Stimulated activated CD4-positive, alpha-beta T cell treated with anti-CD3 and anti-CD28 coated beads, Interleukin-4, amount 100 ng/mL, for 1 hour (primary cell): ENCODE measurements at places on chromosomes 4 and X.
A peak's percentile ranks its signal among the peaks of the same experiment; 100 is the strongest.

DNA sequence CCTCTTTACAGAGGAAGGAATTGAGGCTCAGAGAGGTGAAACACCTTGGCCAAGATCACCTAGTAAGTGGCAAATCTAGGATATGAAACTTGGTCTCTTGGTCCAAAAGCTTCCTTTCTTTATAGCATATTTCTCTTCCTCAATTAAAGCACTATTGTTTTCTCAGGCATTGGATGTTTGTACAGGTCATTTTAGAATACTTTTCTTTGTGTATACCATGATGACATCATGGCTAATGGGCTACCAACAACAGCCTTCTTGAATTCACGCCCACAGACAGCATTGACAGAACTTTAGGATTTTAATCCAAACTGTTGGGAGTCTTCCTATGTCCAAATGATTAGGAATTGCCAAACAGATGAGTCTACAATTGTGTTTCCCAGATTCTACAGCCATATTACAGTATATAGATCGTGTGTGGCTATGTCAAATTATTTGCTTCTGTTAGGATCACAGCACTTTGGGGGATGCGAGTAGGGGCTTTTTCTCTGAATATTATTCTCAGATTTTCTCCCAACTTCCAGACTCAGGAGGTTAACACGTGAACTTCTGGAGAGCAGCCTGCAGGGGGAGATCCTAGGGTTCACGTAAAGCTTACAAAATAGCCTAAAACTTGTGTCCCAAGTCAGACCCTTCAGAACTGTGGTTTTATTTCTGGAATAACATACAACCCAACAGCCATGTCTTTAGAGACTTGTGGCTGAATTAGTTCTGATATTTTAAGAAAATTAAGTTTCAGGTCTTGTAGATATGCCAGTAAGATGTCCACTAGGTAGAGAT, 191.8 kb downstream of the SHROOM3 start:
- no peak for DNase-seq

- peak; percentile 43 for DNase-seq
Observed at GRCh38 chr4:16226816-16227461, 668 bp upstream of the TAPT1 start.

DNA sequence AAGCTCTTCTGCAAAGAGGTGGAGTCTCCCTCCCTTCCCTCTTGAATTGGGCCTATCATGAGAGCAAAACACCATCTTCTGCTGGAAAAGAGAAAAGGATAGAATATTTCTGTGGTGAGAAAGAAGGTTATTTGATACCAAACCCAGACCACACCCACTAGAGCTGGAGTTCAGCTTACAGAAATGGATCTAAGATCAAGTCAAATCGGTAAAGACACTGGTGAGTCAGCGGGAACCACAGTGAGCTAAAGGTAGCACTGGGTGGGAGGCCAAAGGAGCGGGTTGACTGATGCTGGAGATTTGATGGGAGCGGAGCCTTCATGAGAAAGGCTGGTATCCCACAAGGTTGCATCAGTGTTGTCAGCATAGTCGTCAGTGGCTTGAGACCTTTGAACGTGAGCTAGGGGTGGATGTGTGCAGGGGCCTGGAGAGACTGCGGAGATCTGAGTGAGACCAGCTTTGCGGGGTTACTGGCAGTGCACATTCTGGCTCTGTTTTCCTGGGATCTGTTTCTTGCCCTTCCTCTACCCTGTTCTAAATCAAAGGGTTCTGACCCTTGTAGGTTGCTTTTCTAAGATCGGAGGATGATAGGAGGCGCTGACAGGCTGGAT, 106.4 kb upstream of the SCOC start:
- no peak for DNase-seq

- DNase-seq = no peak
Observed at GRCh38 chrX:135698924-135699323, 14.5 kb upstream of the CT45A1 start.

GRCh38 chr4:119693126-119693525, 64.5 kb upstream of the PDE5A start:
- DNase-seq = no peak

GRCh38 chrX:79095441-79096041, 48.9 kb upstream of the GPR174 start:
- DNase-seq = no peak

DNA sequence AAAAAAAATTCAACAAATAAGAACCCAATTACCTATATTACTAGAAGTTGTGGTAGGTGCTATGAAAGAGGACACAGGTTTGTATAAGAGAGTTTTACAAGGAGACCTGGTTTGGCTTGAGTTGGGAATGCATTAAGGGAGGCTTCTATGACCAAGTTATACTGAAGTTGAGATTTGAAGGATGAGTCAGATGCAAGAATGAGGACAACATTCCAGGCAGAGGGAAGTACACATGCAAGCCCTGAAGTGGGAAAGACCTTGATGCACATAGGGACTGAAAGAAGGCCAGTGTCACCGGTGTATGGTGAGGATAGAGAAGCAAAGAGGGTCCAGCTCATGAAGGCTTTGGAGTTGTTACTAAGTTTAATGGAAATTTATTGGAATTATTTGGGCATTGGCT, 52.2 kb downstream of the ANK2 start:
- no peak for DNase-seq

DNA sequence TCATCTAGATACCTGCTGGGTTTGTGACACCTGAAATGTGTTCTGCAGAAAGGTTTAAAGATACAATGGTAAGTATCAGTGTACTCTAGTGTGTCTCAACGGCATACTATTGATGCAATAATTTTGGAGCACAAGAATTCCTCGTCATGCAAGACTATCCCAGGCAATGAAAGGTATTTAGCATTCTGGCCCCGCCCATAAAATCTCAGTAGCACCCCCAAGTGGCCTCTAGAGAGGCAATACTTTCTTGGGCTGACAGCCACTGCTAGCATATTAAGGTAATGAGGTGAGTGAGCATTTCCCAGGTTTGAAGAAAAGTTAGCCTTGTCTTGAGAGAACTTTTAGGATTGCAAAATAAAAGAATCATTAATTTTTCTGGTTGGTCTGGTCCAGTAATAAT, 24.0 kb downstream of the TAB3 start:
- DNase-seq = peak; percentile 2

GRCh38 chr4:10123227-10124101, 6.9 kb upstream of the WDR1 start:
- DNase-seq = no peak

- DNase-seq = no peak
Observed at GRCh38 chr4:173502282-173502681, 27.7 kb downstream of the HAND2 start.

DNA sequence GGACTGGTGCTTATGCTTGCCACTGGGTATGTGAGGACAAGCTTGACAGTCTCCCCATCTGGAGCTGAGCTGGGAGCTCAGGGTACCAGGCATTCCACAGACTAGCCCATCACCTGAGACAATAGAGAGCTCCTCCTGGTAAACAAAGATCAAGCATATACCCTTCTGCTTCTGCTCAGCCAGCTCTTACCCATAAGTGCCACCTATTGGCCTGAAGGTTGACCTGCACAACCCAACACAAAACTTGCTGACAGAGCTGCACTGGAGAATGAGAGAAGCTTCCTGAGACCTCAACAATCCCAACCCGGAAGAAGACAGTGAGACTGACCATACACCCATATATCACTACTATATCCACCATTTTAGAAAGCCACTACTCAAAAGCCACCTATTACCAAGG, 1049.2 kb upstream of the INTU start:
- no peak for DNase-seq

DNA sequence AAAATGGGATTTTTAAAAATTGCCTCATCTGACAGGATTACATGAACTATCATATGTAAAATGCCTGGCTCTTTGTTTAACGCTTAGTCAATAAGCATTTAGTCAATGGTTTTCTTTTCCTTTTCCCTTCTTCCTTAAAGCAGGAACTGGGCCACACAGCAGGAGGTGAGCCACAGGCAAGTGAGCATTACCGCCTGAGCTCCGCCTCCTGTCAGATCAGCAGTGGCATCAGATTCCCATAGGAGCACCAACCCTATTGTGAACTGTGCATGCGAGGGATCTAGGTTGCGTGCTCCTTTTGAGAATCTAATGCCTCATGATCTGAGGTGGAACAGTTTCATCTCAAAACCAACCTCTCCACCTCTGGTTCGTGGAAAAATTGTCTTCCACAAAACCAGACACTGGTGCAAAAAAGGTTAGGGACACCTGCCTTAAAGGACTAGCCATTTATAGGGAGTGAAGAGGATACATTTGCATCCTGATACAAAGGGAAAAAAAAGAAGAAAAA, 306.1 kb downstream of the FBXW7 start:
- DNase-seq = no peak

GRCh38 chrX:132858018-132858417, 100.4 kb downstream of the HS6ST2 start:
- no peak for DNase-seq

DNA sequence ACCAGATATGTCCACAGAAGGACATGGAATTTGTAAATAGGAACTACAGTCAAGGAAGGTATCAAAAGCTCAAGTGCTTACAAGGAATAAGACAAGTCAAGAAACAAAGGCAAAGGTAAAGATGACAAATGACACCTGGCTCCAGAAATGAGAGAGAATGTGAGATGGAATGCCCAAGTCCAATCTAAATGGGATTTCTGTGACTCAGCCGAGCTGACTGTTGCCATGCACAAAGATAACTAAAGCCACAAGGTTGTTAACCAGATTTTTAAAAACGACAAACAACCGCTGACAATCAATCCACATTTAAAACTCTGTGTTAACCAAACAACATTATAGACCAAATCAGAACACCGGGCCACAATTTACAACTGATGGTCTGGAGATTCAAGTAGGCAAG, 1.1 kb downstream of the NFXL1 start:
- DNase-seq = no peak

DNA sequence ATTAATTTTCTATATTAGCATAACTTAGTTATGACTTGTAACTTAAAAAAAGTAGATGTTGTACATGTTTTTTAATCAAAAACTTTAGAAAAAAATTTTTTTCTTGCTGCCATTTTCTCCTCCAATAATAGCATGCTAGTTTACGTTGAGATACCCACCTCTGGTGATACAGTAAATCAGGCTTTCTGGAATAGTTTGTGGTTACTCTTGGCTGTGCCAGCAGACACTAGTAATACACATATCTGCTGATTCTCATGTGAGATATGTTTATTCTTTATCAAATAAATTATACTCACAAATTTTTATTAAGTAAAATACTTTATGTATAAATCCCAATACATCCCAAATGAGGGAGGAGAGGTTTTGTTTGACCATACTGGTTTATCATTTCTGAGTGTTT, 117.3 kb downstream of the KLHL8 start:
- no peak for DNase-seq

DNA sequence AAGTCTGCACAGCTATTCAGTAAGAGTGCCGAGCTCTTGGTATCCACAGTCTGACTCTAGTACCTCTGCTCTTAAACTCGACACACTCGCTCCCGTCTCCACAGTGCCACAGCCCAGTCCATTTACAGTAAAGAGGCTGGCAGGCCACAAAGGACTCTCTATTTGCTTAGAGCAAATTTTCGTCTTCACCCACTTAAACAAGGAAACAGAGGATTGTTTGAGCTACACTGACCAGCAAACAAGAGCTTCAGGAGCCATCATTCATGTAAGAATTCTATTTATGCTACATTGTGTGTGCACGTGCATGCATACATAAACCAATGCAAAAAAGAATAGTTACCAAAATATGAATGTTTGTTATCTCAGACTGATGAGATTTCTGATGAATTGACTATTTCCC, 290.2 kb downstream of the USP46 start:
- DNase-seq = no peak

DNA sequence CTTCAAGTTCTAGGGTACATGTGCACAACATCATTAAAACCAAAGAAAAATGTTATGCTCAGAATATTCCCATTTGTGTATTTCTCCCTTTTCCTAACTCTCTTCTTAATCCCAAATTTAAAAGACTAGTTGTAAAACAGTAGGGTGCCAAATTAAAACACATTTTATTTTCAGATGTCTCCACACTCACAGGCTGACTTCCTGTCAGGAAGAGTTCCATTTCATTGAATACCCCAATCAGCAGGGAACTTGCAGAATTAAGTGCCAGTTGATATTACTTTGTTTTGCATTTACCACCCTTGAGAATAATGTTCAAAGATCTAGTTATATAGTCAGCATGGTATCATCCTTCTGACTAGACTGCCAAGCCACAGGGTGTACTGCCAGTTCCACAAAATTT, 207.9 kb downstream of the MAB21L2 start:
- DNase-seq = no peak

DNA sequence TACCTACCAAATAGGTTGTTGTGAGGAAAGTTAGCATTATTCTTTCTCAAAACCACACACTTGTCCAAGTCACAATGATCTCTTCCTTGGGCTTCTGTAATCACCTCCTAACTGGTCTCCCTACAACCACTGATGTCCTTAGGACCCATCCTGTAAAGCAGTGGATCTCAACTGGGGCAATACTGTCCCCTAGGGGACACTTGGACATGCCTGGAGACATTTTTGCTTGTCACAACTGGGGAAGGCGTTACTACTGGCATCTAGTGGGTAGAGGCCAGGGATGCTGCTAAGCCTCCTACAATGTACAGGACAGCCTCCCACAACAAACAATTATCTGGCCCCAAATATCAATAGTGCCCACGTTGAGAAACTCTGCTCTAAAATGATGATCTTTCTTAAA, 118.7 kb upstream of the AP1S2 start:
- DNase-seq = no peak

- no peak for DNase-seq
Observed at GRCh38 chr4:25104591-25104990, 55.7 kb downstream of the SEPSECS start.

DNA sequence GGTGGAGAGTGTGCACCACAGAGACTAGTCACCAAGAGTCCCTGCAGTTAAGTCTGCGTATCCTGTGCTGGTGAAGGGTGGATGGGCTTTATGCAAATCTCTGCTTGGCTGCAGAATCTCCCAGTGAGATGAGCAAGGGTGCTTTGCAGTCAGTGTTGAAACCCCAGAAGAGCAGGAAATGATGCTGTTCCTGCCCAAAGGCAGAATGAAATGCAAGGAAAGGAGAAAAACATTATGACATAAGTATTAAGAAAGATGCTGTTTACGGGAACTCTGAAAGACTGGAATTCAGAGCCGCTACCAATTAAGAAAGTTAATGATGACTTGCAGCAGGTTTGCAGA, 25.4 kb upstream of the ACSL1 start:
- no peak for DNase-seq

GRCh38 chr4:6126971-6127745, 73.2 kb downstream of the JAKMIP1 start:
- DNase-seq = no peak

DNA sequence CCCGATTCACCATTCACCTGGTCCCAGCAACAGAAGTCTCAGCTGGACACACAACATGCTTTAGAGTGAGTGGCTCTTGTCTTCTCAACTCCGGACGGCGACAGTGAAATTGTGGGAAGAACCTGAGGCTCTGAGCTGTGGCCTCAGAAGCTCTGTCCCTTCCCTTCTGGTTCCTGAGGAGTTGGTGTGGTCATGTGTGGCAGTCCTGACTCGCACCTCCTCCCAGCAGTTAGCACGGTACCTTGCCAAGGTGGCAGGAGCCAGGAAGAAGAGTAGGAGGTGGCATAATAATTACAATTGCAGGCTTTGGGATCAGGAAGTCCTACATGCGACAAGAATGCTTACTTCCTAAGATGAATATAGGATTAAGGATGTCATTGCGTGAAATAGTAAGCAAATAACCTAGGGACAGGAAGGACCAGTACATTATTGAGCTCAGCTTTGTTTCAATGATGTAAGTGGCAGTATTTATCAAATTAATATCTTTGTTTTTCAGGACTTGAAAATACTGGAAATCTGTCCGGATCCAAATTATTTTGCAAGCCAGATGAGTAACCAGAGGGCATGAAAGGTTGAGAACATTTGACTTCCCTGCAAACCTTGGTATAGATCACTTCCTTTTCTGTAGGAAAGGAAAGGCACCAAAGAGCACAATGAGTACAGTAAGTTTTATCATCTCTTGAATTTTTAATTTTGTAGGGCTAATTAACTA, 21.1 kb downstream of the RNF4 start:
- DNase-seq = no peak
